Pons (tissue), 1 donor: ENCODE measurements at places on chromosomes 1 and 21.

- no peak for DNase-seq
Measured at GRCh38 chr21:28106370-28106890, 886.2 kb downstream of the LTN1 start.

GRCh38 chr1:23801876-23802275 lies 1.3 kb upstream of the GALE start:
- no peak for DNase-seq

GRCh38 chr1:40858856-40859416 lies 3.2 kb downstream of the CITED4 start:
- no peak for DNase-seq

DNA sequence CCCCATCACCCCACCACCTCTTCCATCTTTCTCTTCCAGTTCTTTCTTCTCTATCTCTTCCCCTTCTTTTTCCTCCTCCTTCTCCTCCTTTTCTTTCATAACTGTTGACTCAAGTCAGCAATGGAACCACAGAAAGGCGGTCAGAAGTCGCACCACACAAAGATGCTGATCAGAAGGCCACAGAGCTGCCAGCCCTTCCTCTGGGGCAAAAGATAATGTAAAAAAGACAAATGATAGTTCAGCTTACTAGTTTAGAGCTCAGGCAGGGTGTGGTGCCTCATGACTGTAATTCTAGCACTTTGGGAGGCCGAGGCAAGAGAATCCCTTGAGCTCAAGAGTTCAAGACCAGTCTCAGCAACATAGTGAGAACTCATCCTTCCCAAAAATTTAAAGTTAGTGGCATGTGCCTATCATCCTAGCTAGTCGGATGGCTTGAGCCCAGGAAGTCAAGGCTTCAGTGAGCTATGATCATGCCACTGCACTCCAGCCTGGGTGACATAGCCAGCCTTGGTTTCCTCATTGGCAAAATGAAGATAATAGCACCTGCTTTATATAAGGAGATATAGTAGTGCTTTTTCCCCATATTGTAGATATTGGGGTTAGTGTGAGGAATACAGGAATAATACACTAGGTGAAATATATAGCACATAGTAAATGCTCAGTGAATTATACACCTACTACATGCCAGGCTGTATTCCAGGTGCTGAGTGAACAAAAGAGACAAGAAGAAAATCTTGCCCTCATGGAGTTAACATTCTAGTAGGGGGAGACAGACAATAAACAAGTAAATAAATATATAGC lies 12.5 kb upstream of the IGSF3 start:
- DNase-seq: no peak

- peak; percentile 75 for DNase-seq
Measured at GRCh38 chr1:226814751-226815537, 55.5 kb upstream of the PSEN2 start.

DNA sequence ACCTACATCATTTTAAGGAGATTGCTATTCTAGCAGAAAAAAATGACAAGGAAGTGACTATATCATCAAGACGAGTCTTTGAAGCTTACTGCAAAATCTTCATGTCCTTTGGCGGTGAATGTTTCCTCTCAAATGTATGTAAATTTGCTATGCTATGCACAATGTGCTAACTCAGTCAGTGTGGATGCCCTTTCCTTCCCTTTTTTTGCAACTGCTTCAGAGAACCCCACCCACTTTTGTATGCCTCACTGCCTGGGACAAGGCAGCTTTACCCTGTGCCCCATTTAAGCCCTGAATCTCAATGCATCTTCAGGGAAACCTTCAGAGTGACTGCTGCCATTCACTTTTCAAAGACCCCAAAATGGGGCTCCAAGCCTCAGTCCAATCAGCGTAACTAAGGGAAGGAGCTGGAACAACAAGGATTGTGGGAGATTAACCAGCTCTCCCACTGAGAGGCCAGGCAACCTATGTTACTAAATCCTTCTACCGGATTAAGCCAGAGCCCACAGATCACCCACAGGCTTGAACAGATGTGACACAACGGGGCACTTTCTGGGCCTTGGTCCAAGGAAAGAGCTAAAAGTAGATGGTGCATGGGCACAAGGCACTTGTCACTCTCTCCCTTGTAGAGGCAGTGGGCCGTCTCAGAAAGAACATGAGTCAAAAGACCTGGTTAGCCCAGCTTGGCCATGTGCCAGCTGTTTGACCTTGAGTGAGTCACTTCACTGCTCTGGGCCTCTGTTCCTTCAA lies 154.4 kb downstream of the PLPP3 start:
- DNase-seq: no peak

- DNase-seq: no peak
Measured at GRCh38 chr1:22208268-22208972, 65.5 kb upstream of the WNT4 start.

DNA sequence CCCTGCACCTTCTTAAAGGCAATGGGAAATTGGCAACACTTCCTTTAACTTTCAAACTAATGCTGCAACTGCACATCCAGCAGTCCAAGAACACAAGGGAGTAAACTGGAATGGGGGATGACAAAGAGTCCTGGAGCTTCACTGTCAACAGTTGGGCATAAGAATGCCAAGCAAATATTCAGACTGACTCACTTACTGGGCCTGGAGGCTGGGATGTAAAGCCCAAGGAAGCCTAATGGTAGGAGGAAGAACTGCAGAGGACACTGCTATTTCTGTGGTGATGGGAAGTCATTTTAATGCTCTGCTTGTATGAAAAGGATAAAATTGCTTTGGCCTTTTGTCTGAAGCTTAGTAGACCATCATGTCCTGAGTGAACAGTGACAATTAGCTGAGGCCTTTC lies 15.7 kb upstream of the DMRTA2 start:
- no peak for DNase-seq

GRCh38 chr1:236589531-236589930 lies 14.8 kb downstream of the HEATR1 start:
- DNase-seq: no peak

DNA sequence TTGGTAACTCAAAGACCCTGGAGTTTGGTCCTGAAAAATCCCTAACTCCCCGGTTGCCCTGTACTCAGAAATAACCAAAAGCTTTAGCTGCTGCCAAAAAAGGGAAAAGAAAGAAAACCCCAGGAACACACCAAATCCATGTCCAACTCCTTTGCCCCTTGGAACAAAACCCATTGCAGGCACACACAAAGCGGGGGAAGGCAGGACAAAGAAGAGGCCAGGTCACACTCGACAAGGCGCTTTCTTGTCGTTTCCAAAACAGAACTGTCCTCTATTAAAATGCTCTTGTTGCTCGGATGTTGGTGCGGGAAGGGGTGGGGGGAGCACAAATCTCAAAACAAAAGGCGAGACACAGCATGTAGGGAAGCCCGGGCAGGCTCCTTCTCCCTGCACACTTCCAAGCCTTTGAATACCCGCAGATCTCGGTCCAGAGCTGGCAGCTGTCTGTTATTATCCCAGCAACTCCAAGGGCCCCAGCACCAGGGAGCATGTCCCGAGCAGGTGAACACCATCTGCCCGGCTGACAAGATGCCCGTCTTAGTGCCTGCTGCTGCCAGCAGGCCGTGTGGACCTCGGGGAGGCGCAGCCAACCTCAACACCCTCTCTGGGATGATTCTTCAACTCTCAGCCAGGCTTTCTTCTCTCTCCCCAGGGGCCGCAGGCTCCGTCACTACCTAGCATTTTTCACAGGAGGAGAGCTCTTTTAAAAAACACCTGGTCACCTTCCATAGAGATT lies 96.4 kb downstream of the SSBP3 start:
- peak; percentile 87 for DNase-seq

- DNase-seq: no peak
Measured at GRCh38 chr1:212228591-212229119, 56.6 kb upstream of the PPP2R5A start.

GRCh38 chr1:195791796-195792195 lies 816.4 kb downstream of the KCNT2 start:
- no peak for DNase-seq

- no peak for DNase-seq
Measured at GRCh38 chr21:28148400-28149064, 844.1 kb downstream of the LTN1 start.

DNA sequence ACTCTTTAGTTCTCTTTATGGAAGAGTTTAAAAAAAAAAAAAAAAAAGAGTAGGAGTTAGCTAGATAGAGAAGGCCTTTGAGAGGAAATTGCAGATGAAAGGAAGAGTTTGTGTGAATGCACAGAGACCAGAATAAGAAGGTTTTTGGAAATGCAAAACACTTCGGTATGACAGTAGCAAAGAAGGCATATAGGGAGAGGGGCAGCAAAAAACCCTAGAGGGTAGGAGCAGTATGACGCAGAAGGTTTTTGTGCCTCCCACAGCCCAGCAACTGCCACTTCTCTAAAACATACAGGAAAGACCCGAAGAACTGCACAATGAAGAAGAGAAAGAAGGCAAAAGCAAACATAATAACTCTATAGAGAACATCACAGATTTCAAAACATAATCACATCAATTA lies 84.3 kb downstream of the WDR64 start:
- DNase-seq: no peak

- no peak for DNase-seq
Measured at GRCh38 chr1:78284354-78284753, 206.4 kb upstream of the PTGFR start.

DNA sequence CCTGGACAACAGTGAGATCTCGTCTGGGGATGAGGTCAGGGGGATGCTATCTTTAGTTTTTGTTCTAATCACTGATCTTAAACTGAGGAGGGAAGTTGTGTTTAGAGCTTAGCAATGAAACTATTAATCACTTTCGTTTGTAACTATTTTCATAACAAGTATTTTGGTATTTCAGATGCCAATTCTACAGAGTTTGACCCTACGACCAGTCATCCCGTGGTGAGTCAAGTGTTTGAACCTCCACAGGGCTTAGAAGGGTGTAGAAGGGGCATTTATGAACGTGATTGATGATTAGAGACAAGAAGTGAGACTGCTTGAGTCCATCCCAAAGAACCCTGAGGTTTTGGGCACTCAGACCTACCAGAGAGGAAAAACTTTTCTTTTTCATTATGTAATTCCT lies 15.6 kb downstream of the SLFNL1 start:
- DNase-seq: no peak

GRCh38 chr1:3348196-3348865 lies 106.1 kb upstream of the ARHGEF16 start:
- peak; percentile 73 for DNase-seq

GRCh38 chr1:27593678-27594563 lies 10.0 kb downstream of the AHDC1 start:
- no peak for DNase-seq

DNA sequence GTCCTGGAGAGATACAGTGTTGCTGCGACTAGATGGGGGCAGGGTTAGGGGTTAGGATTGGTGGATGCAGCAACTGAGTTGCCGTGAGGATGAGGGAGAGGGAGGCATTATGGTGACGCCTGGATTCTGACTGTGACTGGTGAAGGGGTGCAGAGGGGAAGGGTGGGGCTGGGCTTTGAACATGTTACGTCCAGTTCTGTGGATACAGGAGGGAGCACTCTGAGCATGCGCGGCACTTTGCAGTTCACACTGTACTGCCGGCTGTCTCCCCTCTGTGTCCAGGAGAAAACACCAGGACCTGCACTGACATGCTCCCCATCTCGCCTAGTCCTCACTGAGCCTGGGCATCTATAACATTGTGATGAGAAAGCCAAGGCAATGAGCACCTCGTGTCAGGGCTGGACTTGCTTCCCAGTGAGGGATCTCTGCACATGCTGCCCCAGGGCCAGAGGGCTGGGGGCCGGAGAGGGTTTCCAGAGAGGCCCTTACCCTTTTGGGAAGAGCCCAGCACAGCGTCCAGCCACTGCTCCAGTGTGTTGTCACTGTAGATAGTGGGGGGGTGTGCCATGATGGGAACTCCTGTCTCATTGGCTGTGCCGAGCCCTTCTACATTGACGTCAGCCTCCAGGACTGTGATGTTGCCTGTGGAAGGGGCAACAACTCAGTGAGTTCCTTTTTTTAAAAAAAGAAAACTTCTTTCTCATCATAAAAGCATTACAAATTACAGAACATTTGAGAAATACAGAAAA lies 7.6 kb downstream of the FAM151A start:
- no peak for DNase-seq

GRCh38 chr21:43743947-43744346 lies 25.0 kb downstream of the PDXK start:
- no peak for DNase-seq

- no peak for DNase-seq
Measured at GRCh38 chr1:170205301-170205700, 59.5 kb downstream of the NTMT2 start.

DNA sequence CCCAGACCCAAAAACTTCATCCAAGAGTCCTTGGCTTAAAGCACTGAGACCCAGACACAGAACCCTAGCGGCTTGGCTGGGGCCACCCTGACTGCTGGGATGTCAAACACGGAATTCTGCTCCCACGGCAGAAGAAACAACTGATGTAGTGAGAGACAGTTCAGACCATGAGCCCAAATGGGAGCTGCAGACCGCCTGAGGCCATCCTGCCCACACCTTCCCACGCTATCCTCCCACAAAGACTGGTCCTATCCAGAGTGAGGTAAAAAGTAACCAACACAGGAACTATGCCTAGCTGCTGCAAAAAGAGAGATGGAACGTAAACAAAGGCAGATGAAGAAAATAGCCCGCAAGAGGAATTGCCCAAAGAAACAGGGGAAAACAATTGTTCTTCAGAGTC lies 203.3 kb downstream of the PTPRU start:
- DNase-seq: no peak

DNA sequence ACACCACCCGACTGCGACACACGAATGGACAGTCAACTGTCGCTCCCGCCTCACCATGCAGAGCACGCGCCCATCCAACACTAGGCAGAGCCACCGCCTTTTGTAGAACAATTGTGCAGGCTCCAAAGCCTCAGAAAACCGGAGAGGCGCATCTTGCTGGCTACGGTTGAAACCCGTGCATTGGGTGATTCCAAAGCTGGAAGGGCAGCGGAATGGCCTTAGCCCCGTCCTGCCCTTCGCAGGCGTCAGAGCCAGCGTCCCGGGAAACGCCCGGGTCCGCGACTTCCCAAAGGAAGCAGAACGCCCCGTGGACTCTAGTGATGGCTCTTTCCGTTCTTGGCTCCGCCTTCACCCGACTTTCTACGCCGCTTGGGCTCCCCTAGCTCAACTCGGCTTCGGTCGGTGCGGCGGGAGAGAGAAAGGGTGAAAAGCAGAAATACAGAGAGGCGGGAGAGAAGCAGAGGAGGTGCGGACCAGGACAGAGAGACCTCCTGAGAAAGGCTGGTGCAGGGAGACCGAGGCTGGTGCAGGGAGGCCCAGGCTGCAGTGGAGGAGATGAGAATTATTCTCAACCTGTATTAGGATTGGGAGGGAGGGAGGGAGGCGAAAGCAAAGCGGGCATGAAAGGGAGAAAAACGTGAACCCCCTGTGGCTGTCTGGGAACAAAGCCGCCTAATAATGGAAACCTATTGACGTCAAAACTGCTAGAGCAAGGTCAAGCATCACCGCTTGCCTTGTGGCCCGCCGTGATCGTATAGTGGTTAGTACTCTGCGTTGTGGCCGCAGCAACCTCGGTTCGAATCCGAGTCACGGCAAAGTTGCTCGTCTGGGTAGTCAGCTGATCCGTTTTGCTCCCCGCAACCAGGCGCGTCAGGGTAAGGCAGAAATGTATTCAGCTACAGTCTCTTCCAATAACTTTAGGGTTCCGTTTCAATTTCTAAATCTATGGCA lies 99.5 kb downstream of the PRKAB2 start:
- DNase-seq: peak; percentile 33

- no peak for DNase-seq
Measured at GRCh38 chr1:32330558-32331151, 5.4 kb downstream of the MARCKSL1 start.
